ENCODE measurements at places on chromosomes 1 and 21.
A peak's percentile ranks its signal among the peaks of the same experiment; 100 is the strongest.

- DNase-seq = no peak
Observed at GRCh38 chr1:209190591-209191261, 392.8 kb upstream of the CAMK1G start.

DNA sequence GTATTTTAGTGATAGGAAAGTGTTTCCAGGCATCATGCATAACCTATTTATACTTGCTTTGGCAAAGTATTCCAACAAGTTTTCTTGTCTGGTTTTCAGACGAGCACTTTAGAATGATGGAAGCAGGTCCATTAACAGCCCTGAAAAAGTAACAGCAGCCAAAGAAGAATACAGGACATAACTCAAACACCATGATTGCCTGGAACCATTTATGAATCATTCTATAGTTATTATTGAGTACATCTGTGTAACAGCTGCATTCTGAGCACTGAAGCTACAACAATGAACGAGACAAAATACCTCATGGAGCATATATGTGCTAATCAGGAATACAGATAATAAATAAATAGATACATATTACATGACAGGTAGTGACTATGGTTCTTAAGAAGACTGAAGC, 12.6 kb downstream of the IL10RB start:
- DNase-seq = no peak

DNA sequence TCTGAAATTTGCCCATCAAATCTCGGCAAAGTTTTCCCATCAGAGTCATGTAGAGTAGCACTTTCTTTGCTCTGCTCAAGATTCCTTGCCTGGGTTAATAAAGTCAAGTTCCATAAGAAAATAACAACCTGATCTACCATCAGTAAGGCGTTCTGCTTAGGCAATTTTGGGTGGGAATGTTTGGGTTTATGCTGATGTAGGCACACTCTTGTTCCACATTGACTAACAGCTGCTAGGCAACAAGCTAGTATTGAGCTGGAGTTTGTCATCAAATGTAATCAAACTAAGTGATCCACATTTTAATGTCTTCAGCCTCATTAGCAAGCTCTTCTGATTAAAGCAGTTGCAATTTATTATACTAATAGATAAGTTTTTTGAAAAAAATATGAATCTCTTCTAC, 12.1 kb upstream of the HMCN1 start:
- no peak for DNase-seq

- no peak for DNase-seq
Observed at GRCh38 chr1:233960386-233960785, 55.9 kb downstream of the SLC35F3 start.

DNA sequence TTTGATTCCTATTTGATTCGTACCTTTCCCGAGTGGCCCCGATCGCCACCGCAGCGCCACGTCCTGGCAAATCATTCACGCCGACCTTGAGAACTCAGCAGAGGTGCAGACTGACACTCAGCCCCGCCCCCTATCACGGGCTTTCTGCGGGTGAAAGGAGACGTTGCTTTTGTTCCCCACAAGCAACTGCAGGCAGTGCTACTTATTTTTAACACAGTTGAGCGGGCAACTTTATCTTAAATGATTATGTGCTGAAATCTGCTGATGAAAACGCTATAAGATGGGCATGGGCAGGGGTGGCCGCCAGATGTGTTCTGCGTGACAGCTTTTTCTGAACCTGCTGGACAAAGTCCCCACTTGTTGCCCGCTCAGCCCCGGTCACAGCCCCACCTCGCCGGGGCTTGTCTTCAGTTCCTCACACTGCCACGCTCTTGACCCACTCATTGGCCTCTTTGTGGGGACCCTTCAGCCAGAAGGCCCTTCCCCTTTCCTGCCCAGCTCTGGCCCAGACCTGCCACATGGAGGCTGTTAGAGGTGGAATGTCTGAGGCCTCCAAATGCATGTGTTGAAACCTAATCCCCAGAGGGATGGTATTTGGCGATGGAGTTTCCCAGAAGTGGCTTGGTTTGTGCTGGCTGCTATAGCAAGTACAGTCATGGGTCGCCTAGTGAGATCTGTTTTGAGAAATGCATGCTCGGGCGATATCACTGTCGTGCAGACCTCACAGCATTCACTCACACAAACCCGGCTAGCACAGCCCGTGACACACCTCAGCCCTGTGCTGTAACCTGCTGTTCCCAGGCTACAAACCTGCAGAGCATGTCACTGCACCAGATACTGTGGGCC, 15.7 kb upstream of the PDXK start:
- no peak for DNase-seq

- peak; percentile 48 for DNase-seq
Observed at GRCh38 chr1:167499664-167500101, 18.6 kb downstream of the CD247 start.

- no peak for DNase-seq
Observed at GRCh38 chr21:25508364-25508763, 98.9 kb downstream of the MRPL39 start.

DNA sequence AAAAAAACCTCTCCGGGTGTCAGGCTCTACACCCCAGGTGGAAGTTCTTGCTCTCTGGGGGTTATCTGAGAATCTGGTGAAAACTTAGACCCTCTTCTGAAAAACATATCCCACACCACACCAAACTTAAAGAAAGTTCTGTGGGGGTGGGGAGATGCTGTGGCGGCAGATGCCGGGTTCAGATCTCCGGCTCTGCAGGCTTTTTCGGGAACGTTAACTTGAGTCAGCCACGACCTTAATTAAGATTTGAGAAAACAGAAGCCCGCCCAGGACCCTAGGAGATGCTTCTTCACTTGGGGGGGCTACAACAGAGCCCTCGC, 2.3 kb downstream of the RCC2 start:
- DNase-seq = no peak

- DNase-seq = no peak
Observed at GRCh38 chr1:38783640-38784229, 75.8 kb downstream of the RRAGC start.

GRCh38 chr1:109796484-109797302, 33.0 kb upstream of the EPS8L3 start:
- DNase-seq = no peak

GRCh38 chr1:65719391-65719790, 73.3 kb upstream of the PDE4B start:
- no peak for DNase-seq

DNA sequence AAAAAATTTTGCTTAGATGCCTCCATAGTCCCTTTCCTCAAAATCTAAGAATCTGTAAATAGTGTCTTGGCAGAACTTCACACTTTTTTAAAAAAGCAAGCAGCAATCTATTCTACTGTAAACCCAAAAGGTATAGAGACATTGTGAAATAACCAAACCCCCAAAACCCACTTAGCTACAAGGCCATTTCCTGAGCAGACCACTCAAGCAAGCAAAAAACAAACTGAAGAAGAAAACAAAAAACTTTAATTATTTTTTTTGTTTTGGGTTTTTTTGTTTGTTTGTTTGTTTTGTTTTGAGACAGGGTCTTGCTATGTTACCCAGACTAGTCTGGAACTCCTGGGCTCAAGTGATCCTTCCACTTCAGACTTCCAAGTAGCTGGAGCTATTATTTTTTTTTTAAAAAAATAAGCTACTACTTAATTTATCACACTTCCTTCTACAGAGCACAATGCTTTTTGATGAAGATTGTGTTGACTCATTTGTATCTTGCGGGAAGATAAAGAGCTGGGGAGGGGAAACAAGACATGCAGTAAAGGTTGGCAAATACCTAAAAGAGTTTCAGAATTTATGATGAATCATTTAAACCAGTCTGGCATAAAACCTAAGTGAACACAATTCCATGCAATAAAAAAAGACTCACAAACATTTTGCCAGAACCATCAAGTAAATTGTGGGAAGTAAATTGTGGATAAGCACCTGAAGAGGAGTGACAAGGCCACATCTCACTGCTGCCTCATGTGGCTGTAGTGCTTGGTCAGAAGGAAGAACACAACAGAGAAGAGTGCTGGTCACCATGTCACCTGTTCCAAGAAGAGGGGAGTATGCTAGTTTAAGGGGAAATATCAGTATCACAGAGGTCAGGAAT, 2.7 kb upstream of the PTPN22 start:
- DNase-seq = no peak

DNA sequence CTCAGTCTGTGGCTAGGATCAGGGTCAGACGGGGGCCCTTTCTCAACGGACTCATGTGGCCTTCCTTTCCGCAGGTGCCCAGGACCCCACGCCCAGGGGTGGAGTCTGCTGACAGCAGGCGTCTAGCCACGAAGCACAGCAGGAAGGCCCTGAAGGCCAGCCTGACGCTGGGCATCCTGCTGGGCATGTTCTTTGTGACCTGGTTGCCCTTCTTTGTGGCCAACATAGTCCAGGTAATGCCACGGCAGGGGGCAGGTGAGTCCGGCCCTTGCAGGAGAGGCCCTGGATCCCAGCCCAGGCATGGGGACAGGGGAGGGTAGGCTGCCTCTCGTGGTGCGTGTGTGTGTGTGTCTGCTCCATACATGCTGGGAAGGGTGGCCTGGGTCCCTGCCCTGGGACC, 13.8 kb downstream of the HTR6 start:
- no peak for DNase-seq

DNA sequence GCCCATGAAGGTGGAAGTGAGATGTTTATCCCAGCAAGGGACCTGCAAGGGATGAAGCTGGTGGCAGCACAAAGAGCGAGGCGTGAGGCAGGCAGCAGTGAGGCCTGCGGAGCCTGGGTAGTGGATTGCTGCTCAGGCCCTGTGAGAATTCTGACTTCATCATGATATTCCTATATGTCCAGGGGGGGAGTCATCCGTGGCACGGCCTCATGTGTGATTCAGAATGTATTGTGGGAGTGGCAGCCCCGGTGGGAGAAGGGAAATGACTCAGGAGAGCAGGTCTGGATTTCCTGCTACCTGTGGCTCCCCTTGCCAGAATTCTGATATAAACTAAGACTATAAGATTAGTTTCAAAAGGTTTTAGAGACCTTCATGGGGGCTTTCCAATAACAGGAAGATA, 240.9 kb downstream of the CAMTA1 start:
- no peak for DNase-seq

DNA sequence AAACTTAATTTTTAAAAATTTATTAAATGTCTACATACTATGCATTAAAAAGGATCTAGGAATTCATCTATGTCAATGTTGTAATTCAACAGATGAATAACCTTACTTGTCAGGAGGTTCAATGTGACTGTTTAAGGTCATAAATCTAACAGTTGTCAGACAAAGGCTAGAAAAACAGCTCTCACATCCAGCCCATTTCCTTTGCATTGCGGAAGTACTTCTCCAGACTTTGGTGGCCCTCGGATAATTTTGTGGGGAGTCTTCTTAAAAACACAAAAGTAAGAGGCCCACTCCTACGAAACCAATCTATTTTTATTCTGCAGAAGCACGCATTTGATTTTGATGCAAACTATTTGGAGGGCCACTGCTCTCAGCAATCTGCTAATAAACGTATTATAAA, 122.6 kb upstream of the CHRM3 start:
- no peak for DNase-seq

DNA sequence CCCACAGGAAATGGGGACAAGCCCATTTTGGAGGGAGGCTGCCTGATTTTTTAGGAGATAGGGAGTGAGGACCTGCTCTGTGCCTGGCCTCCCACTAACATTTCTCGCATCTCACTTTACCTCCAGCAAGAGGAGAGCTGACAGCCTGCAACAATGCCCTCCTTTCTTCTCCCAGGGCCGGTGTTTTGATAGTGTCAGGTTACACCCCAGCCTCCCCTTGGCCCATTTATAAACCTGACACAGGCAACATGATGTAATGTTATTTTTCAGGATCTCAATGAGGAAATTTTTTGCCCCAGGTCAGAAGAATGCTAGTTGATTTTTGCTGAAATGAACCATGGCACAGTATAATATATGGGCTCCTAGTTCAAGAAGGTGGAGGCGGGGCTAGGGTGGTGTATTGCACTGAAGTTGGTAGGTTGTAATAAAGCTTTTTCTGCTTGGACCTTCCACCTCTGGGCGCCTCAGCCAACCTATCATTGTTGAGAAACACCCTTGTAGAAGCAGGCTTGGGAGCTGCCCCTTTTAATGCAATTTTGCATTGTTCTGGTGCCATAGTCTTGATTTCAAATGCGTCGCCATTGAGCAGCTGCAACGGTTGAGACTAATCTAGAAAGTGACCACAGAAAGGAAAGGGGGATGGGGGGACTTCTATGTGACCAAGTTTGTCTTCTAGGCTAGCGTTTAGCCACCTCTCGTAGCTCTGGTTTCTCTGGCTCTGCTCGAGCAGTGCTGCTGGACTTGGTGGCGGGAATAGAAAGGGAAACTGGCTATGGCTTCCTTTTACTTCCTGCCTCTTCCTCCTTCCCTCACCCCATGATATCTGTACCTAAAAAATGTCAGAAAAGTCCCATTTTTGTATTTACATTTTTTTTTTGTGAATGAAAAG, 53.0 kb downstream of the PBX1 start:
- DNase-seq = no peak

GRCh38 chr1:8122477-8123407, 96.6 kb upstream of the ERRFI1 start:
- DNase-seq = no peak

- DNase-seq = no peak
Observed at GRCh38 chr1:229848752-229849677, 218.0 kb upstream of the GALNT2 start.

DNA sequence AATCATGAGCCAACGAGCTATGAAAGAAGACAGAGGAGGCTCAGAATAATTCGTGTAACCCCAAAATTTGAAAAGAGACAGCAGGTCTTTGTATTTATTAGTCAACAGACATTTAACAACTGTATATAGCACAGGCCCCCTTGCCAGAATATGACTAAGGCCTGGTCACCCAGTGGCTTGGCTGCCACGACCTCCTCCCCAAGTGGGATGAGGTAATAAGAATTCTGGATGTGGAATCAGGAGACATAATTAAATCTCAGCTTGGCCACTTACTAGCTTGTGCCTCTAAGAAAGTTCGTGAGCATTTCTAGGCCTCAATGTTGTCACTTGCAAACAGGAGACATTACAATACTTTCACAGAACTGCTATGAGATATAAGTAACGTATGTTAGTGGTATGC, 134.2 kb upstream of the TNFSF4 start:
- DNase-seq = no peak

DNA sequence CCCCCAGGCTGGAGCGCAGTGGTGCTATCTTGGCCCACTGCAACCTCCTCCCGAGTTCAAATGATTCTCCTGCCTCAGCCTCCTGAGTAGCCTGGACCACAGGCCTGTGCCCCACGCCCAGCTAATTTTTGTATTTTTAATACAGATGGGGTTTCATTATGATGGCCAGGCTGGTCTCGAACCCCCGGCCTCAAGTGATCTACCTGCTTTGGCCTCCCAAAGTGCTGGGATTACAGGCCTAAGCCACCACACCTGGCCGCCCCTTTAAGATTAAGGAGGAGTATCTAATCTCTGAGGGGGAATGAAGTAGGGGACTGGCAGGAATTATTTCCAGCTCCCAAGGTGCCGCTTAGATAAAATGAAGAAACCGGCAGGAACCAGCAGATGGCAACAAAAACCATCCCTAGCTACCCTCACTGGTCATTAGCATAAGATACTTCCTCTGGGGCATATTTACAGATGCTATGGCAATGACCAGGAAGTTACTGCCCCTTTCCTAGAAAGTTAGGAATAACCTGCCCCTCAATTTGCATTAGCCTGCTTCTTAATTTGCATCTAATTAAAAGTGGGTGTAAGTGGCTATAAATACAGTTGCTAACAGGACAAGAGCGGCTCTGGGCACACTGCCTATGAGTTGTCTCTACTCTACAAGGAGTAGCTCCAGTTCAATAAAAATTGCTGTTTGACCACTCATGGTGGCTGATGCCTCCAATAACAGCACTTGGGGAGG, 7.1 kb upstream of the NSUN4 start:
- peak; percentile 25 for DNase-seq

GRCh38 chr21:28828021-28828420, 164.7 kb downstream of the LTN1 start:
- no peak for DNase-seq

- DNase-seq = no peak
Observed at GRCh38 chr1:201545851-201546492, 7.0 kb downstream of the NAV1 start.

- no peak for DNase-seq
Observed at GRCh38 chr1:116806245-116806644, 52.0 kb downstream of the CD2 start.

Measured in CD4-positive, alpha-beta T cell treated with Interleukin-15 for 1 hour (primary cell).